K562 (cell line): ENCODE measurements at places on chromosomes 16 and 17. TPM values are rescaled to one million over a fixed set of nuclear protein-coding genes. Genes with fewer than 3 reads are reported as not detected.

DNA sequence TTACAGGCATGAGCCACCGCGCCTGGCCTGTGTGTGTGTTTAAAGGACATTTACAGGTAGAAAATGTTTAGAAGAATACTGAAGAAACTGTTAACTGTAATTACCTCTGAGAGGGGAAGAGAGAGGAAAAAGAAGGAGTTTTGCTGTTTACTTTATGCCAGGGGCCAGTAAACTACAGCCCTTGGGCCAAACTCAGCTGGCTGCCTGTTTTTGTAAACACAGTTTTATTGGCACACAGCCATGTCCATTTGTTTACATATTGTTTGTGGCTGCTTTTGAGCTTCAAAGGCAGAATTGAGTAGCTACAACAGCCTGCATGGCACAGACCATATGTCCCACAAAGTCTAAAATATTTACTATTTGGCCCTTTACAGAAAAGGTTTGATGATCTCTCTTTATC, 76.4 kb downstream of the GPR139 start:
- no peaks in the 10 kb centered on the region for H3K4me1 ChIP-seq
- H3K27ac ChIP-seq, result no peak overlapping the region
- H3K36me3 ChIP-seq, result no peaks in the 10 kb centered on the region
- H3K27me3 ChIP-seq, result peaks cover 2% of the 10 kb centered on the region; the same call in 1 of the 3 replicates
- no peak for DNase-seq

DNA sequence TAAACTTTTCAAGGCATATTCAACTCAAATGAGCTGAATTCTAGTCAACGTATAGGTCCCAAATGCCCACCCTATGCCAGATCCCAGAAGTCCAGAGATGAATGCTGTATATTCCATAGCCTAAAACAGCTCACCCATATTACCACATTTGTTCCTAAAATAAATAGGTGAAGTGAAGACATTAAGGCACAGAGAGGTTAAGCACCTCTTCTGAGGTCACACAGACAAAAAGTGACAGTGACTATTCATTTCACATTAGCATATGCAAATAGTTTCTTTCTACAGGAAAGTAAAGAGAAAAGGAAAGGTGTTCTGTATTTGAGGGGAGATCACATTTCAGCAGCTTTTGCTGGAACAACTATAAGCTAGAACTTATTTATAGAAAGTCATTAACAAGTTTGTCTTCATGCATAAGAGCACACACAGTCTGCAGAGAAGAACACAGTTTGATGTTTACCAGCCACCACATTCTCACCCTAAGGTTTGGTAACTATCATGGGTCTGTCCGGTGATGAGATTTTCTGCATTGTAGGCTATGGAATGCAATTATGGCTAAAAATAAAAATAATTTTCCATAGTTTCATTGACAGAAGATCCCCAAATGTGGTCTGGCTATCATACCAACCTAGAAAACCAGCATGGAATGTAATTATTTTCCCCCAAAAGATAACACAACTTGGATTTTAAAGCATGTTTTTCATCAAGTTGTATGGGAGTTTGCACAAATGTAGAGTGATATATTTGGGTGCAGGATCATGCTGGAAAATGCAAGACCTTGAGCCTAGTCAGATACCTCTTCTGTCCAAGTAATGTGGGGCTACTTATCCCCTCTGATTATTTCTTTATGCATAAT, 402.1 kb downstream of the UTP18 start:
- no peaks in the 10 kb centered on the region for H3K4me1 ChIP-seq
- no peak overlapping the region for H3K27ac ChIP-seq
- DNase-seq, result no peak
- H3K27me3 ChIP-seq, result no peaks in the 10 kb centered on the region
- H3K36me3 ChIP-seq, result no peaks in the 10 kb centered on the region

GRCh38 chr16:73043828-73044467, 4.0 kb downstream of the ZFHX3 start:
- H3K36me3 ChIP-seq, result no peaks in the 10 kb centered on the region
- no peak overlapping the region for H3K27ac ChIP-seq
- H3K27me3 ChIP-seq, result peaks cover 47% of the 10 kb centered on the region

GRCh38 chr16:17835118-17835876, 364.5 kb upstream of the XYLT1 start:
- no peak overlapping the region for H3K4me3 ChIP-seq
- no peaks in the 10 kb centered on the region for H3K27me3 ChIP-seq
- H3K4me1 ChIP-seq, result no peaks in the 10 kb centered on the region
- no peaks in the 10 kb centered on the region for H3K36me3 ChIP-seq

Gene CES5A
- total RNA-seq, result 0.07 and 0.29 TPM in 2 replicates
